ENCODE measurements at places on chromosomes 2 and 18.

- no peak for DNase-seq
Measured at GRCh38 chr2:134869946-134870736, 31.7 kb downstream of the ACMSD start.

DNA sequence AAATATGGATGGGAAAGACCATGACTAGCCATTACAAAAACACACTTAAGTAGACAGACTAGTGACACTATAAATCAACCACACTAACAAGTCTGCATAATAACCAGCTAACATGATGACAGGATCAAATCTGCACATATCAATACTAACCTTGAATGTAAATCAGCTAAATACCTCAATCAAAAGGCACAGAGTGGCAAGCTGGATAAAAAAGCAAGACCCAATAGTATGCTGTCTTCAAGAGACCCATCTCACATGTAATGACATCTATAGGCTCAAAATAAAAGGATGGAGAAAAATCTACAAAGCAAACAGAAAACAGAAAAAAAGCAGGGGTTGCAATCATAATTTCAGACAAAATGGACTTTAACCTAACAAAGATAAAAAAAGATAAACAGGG is 16.3 kb downstream of the PFN4 start:
- no peak for DNase-seq

DNA sequence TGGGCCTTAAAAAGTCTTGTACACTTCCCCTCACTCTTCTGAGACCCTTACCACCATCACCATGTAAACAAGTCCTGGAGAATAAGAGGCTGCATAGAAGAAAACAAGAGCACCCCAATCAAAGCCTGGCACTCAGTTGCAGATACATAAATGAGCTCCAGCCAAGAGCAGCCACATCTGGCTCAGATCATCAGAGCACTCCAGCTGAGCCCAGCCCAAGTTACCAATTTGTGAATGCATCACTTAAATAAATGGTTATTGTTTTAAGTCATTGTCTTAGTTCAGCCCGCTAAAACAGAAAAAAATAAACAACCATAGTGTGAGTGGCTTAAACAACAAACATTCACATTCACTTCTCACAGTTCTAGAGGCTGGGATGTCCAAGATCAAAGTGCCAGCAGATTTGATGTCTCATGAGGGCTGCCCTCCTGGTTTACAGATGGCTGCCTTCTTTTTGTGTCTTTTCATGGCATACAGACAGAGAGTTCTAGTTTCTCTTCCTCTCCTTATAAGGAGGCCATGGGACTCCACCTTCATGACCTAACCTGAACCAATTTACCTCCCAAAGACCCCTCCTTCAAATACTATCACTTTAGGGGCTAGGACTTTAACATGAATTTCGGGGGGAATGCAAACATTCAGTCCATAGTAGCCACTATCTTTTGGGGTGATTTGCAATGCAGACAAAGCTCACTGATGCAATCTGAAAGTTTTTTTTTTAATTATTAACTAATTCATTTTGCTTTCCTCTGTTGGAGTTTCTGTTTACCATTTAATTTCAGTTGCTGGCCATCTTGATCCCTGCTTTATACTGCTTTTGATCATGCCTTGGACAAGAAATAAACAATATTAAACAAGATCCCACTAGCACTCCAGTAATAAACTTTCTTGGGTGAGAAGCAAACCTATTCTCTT is 187.5 kb upstream of the ACVR2A start:
- no peak for DNase-seq

GRCh38 chr2:27071990-27072830 is 756 bp upstream of the OST4 start:
- DNase-seq: peak; percentile 83

- DNase-seq: no peak
Measured at GRCh38 chr18:77501266-77501665, 251.6 kb downstream of the GALR1 start.

- DNase-seq: no peak
Measured at GRCh38 chr2:103232865-103233264, 471.0 kb downstream of the TMEM182 start.

DNA sequence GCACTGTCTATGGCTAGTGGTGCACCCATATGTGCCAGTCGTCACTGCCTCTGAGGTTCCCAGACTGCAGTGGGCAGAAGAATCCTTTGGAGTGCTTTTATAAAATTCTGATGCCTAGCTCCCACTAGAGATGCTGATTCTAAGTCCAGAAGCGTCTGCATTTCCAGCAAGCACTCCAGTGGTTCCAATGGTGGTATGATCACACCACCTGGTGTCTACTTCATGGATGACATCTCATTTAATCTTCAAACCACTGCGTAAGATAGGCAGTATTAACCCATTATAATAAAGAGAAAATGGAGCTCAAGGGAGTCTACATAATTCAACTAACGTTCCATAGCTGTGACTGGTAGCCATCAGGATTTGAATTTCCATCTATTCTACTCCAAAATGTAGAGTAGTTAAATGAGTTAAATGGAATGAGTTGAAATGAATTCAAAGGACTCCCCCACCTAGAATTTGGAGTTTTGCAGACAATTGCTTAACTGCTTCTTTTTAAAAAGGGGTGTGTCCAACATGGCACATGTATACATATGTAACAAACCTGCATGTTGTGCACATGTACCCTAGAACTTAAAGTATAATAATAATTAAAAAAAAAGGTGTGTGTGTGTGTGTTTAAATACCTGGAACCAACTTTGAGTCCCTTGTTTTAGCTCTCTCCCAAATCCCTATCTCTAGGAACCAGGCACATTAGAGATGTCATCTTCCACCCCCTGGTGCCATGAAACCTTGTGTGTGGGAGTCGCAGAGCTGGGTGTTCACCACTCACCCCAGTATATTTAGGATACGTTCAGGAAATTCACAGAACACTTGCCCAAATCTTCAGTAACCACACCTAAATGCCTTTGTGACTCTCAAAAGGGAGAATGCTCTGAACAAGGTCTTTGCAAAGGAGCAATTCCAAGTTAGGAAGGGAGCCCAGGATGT is 14.1 kb downstream of the LAMA3 start:
- no peak for DNase-seq

- no peak for DNase-seq
Measured at GRCh38 chr2:95297639-95298395, 670 bp downstream of the KCNIP3 start.

GRCh38 chr18:36284671-36285295 is 12.7 kb upstream of the FHOD3 start:
- peak; percentile 91 for DNase-seq

- DNase-seq: no peak
Measured at GRCh38 chr18:10006311-10006893, 92.6 kb downstream of the VAPA start.

- DNase-seq: no peak
Measured at GRCh38 chr18:66136039-66136438, 385.2 kb downstream of the CDH7 start.

GRCh38 chr2:100268986-100269385 is 53.3 kb downstream of the LONRF2 start:
- no peak for DNase-seq

GRCh38 chr2:50535256-50535655 is 496.7 kb downstream of the NRXN1 start:
- DNase-seq: no peak

DNA sequence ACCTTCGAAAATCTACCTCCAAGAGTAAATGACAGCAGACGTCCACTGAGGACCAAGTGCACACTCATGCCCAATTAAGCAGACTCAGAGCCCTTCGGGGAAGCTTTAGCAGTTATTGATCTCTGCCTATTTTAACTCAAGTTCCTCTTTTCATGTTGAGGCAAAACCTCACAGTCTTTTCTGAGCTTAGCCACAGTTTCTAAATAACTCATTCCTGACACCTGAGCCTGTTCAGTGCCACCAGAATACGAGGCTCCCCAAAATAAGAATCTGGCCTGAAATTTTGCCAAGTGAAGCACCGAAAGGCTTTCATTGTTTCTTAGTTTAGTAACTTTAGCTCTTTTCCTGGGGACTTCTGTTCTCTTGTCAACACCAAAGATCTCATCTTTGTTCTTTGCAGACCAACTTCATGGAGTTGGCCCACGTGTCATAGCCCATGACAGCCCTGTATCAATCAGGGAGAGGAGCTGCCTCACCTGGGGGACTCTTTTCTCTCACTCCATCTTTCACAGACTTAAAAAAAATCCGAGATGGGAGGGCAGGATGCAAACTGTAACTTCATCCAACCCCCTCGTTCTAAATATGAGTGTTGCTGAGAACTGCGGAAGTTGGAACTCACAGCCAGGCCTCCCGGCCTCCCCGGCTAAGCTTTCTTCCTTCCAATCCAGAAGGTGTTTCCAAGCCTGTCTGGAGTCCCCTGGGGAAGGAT is 22.2 kb downstream of the INPP5D start:
- no peak for DNase-seq

- no peak for DNase-seq
Measured at GRCh38 chr18:24656050-24656449, 195.6 kb downstream of the HRH4 start.

GRCh38 chr2:205730191-205730590 is 47.9 kb downstream of the NRP2 start:
- DNase-seq: peak; percentile 90

- no peak for DNase-seq
Measured at GRCh38 chr2:118124288-118124891, 36.1 kb downstream of the INSIG2 start.
